ENCODE measurements at places on chromosomes 1 and 21.

- DNase-seq: no peak
These were observed 21.4 kb downstream of the ELF3 start for GRCh38 chr1:202031796-202032195.

DNA sequence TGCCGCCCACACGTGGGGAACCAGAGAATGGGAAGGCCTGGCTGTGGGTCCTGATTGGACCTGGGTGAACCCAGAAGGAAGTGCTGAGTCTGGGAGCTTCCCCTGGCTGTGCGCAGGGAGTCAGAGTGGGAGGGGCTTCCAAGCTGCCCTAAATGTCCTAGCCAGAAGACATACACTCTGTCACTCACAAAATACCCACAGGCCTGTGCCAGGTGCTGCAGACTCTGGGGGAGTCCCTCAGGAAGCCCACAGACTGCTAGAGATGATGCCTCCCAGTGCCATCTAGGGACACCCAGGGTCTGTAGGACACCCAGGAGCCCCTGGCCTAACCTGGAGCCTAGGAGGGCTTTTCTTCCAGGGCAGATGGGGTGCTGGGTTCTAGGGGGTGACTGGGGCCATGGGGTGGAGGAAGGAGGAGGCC is 33.7 kb upstream of the LRP8 start:
- peak; percentile 14 for DNase-seq

- no peak for DNase-seq
These were observed 1105.0 kb downstream of the PLA2G4A start for GRCh38 chr1:187933562-187934419.

DNA sequence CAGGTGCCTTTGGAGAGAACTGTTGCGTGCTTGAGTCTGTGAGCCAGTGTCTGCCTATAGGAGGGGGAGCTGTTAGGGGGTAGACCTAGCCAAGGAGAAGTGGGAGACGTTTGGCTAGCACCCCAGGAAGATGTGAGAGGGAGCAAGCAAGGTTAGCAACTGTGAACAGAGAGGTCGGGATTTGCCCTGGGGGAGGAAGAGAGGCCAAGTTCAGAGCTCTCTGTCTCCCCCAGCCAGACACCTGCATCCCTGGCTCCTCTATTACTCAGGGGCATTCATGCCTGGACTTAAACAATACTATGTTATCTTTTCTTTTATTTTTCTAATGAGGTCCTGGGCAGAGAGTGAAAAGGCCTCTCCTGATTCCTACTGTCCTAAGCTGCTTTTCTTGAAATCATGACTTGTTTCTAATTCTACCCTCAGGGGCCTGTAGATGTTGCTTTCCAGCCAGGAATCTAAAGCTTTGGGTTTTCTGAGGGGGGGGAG is 2.4 kb downstream of the BTG2 start:
- DNase-seq: no peak

DNA sequence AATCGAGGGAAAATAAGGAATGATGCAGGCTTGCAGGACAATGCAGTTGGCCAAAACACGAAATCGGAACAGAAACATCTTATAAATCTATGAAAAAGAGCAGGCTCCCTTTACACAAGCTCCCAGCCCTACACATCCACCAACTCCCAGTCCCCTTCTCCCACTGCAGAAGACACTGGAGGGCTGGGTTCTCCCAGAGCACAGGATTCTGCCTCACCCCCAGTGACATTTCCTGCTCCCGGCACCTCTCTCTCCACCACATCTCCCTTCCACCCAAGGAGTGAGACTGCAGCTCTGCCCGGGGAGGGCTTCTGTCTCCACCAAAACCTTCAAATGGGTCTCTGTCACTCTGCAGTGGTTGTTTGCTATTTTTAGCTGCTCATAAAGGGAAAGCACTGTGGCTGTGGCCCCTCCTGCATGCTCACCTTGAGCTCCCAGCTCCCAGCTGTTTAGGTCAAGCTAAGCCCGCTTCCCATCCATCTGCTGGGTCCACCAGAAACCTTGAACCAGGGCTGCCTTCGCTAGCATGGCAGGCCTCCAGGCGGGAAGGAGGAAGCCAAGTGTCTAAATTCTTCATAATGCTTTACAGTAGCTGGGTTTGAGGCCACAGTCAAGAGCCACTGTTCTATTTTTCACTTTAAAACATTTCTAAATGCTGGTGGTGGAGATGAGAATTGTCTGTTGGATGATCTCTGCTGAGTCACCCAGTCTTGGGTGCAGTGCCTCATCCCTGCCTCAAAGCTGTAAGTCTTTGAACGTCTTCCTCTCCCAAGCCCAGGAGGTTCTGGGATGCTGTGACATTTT is 3.3 kb upstream of the C2CD2 start:
- DNase-seq: no peak

- no peak for DNase-seq
These were observed 462.3 kb downstream of the OMA1 start for GRCh38 chr1:58084266-58084665.

DNA sequence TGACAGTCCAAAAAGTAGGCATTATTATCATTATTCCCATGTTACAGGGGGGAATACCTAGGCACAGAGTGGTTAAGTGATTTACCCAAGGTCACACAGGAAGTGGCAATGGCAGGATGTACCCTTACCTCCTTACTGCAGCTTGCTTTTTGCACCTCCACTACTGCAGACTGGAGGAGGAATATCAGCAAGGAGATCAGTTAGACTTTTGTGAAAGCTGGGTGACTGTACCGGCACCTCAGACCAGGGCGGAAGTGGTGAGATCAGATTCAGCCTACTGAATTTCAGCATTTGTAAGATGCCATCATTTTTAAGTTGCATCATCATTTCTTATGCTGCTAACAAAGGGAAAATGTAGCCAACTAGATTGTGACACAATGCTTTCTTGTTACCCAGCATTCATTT is 4.5 kb downstream of the ADARB1 start:
- peak; percentile 88 for DNase-seq

GRCh38 chr1:32010246-32010645 is 3.4 kb upstream of the KHDRBS1 start:
- DNase-seq: no peak

GRCh38 chr1:56303805-56304204 is 275.6 kb downstream of the PLPP3 start:
- no peak for DNase-seq

DNA sequence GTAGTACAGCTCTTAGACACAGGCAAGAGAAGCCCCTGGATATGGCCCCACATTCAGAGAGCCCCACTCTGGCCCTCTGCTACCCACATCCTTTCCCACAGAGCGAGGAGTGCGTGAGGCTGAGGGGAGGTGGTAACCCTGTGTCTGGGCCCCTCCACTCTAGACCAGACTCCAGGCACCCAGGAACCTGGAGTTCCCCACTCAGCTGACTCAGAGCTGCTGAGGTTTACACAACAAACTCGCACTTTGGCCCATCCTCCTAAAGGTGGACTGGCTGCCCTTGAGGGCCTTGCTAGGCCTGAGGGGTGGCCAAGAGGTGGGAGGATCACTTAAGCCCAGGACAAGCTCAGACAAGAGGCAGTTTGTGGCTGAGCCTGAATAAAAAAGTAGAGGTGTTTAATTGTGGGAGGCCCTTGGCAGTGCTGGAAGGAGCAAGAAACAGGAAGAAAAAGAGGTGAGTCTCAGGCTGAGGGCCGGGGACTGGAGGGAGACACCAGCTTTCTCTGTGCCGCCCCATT is 10.7 kb downstream of the MR1 start:
- DNase-seq: peak; percentile 52

DNA sequence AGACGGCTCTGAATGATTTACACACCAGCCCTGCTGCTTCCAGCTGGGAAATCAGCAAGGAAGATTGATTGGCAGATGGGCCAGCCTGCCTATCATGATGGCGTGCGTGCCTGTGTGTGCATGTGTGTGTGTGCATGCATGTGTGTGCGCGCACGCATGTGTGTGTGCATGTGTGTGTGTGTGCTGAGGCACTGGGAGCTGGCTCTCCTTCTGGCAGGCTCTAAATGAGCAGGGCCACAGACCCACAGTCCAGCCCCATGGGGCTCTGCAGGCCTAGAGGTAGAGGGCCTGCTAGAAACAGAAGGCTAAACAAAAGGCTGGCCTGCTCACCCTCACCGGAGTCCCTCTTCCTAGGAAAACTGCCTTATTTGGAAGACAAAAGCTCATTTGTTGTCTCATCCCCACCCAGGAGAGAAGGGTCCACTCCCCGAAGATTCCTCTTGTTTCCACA is 6.0 kb downstream of the KLHDC8A start:
- DNase-seq: no peak

GRCh38 chr1:199978408-199978940 is 49.0 kb upstream of the NR5A2 start:
- no peak for DNase-seq

DNA sequence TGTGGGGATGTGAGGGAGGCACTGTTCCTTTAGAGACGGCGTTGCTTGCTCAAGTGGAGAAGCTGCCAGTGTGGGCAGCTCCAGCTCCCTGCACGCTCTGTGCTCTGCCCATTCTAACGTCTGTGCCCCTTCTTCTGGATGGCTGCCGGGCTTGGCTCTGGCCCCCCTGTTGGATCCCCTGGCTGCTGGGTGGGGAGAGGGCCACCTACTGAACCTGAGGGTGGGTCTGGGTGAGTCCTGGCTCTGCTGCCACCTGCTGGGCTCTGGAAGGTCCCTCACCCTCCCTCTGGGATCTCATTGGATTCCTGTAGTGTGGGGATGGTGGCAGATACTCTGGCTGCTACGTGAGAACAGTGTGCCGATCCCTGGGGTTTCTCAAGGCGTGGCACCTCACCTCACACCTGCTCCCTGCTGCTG is 5.0 kb downstream of the PFKL start:
- DNase-seq: peak; percentile 67

GRCh38 chr1:214146523-214146922 is 134.4 kb upstream of the SMYD2 start:
- DNase-seq: no peak

DNA sequence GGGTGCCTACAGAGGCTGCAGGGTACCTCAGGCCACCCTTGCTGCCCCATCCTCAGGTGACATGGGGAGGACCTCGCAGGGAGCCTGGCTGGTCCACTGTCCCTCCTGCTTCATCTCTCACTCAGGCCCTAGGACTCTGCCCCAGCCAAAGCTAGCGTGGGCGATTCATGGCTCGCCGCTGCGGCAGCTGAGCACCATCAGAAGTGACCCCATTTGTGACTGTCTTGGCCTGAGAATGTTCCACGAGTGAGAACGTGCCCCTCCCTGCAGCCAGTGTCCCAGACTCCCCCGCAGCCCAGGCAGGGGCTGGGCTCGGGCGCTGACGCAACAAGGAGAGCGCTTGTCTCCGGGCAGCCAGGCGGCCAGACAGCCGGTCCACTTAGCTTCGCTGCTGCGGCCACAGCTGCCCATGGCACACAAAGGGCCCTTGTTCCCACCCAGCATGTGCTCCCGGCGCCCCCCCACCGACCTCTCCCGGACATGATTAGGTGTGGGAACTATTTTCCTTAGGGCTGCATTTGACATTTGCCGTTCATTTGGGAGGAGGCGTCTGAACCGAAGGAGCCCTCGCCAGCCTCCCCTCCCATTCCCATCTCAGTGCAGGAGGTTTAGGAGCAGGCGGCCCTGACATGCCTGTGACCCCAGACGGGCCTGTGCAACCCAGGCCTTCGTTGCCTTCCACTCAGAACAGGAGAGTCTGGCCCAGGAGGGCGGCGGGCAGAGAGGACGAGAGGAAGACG is 19.3 kb upstream of the POFUT2 start:
- DNase-seq: no peak

- peak; percentile 23 for DNase-seq
These were observed 61.2 kb downstream of the AK4 start for GRCh38 chr1:65209005-65209885.

GRCh38 chr1:206097381-206097780 is 19.8 kb downstream of the AVPR1B start:
- DNase-seq: no peak

GRCh38 chr1:38500352-38500751 is 359.2 kb downstream of the RRAGC start:
- DNase-seq: no peak

- DNase-seq: no peak
These were observed 239.8 kb downstream of the LMX1A start for GRCh38 chr1:165116732-165117131.

DNA sequence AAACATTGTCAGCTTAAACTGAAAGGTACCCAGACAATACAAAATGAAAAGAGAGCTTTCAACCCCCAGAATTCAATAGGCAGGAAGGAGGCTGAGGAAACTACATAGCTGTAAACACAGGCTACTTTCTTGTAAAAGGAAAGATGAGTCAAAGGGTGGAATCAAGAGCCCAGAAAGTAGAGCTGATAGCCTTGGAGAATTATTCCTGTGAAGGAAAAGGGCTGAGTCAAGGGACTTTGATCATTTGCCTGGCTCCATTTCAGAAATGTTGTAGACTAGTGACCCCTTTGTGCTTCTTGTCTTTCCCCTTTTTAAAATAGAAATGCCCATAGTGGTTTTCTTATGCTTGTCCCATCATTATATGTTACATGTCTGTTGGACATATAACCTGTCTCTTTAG is 597.6 kb downstream of the ADGRL2 start:
- DNase-seq: no peak

GRCh38 chr1:14567903-14568302 is 30.6 kb upstream of the KAZN start:
- no peak for DNase-seq

DNA sequence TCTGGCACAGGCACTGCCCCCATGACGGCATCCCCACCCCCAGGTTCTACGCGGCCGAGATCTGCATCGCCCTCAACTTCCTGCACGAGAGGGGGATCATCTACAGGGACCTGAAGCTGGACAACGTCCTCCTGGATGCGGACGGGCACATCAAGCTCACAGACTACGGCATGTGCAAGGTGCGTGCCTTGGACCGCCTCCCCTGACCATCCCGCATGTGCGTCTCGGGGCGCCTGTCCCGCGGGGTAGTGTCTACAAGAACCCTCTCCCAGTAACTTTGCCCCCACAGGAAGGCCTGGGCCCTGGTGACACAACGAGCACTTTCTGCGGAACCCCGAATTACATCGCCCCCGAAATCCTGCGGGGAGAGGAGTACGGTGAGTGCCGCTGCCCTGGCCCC is 22.6 kb downstream of the FAAP20 start:
- no peak for DNase-seq

DNA sequence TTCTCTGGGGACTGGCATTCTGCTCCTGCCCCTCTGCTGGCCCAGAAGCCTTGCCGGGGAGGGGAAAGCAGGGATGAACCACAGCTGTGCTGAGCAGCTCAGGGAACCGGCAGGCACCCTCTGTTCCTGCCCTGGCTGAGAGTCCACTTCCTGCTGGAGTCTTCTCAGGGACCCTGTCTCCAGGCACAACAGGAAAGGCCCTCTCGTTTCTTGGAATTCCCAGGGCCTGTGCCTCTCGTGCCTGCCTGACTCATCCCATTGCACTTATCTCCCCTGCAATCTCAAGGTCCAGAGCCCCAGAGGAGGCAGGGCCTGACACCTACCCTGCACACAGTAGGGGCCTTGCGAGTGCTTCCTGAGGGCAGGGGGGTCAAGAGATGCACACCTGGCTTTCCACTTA is 1.1 kb upstream of the EDN2 start:
- no peak for DNase-seq

GRCh38 chr1:151370211-151370911 is 2.1 kb downstream of the SELENBP1 start:
- DNase-seq: no peak

- DNase-seq: no peak
These were observed 76.1 kb downstream of the SH3BGR start for GRCh38 chr21:39527664-39528381.

- no peak for DNase-seq
These were observed 27.2 kb downstream of the ERI3 start for GRCh38 chr1:44327679-44328491.

- no peak for DNase-seq
These were observed 40.3 kb upstream of the CNTN2 start for GRCh38 chr1:205002705-205003104.

GRCh38 chr1:100074604-100075395 is 57.9 kb downstream of the SASS6 start:
- no peak for DNase-seq
